ENCODE measurements at places on chromosomes 16 and 17.

DNA sequence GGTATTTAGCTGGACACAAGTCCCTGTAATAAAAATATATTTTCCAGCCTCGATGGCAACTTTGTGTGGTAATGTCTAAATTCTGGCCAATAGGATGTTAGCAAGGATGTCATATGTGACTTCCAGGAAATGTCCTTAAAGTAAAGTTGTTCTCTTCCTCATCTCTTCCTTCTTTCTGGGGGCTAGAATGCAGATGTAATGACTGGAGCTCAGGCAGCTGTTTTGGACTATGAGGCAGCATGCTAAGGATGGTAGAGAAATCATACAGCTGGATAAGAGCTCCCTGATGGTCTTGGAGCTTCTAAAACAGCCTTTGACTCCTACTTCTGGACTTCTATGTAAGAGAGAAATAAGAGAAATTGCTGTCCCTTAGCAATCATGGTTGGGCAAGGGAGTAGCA is 16.9 kb upstream of the MAPT start:
- no peak for DNase-seq

GRCh38 chr17:12365805-12366204 is 299.9 kb upstream of the MYOCD start:
- DNase-seq, result no peak

- no peak for DNase-seq
Observed at GRCh38 chr16:70496513-70496912, 26.8 kb downstream of the COG4 start.

DNA sequence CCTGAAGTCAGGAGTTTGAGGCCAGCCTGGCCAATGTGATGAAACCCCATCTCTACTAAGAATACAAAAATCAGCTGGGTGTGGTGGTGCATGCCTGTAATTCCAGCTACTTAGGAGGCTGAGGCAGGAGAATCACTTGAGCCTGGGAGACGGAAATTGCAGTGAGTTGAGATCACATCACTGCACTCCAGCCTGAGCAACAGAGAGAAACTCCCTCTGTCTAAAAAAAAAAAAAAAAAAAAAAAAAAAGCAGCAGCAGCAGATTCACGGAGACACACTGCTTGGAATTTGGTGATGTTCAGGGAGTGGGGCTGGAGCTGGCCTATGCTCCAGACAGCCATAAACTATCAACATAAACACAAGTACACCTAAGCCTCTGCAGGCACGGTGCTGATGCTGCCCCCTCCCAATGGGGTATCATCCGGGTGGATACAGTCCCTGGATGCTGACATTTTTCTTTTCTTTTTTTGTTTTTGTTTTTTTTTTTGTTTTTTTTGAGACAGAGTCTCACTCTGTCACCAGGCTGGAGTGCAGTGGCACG is 39.6 kb upstream of the RHOT1 start:
- no peak for DNase-seq

- DNase-seq, result no peak
Observed at GRCh38 chr17:81277946-81278693, 17.0 kb downstream of the SLC38A10 start.

All from activated CD8-positive, alpha-beta memory T cell treated with anti-CD3 and anti-CD28 coated beads for 48 hours (primary cell).